ENCODE measurements at places on chromosomes 7 and 10.

GRCh38 chr10:31709028-31709427 is 219.6 kb downstream of the ARHGAP12 start:
- no peak for DNase-seq

- DNase-seq: no peak
Measured at GRCh38 chr7:7122701-7123281, 59.6 kb upstream of the C1GALT1 start.

DNA sequence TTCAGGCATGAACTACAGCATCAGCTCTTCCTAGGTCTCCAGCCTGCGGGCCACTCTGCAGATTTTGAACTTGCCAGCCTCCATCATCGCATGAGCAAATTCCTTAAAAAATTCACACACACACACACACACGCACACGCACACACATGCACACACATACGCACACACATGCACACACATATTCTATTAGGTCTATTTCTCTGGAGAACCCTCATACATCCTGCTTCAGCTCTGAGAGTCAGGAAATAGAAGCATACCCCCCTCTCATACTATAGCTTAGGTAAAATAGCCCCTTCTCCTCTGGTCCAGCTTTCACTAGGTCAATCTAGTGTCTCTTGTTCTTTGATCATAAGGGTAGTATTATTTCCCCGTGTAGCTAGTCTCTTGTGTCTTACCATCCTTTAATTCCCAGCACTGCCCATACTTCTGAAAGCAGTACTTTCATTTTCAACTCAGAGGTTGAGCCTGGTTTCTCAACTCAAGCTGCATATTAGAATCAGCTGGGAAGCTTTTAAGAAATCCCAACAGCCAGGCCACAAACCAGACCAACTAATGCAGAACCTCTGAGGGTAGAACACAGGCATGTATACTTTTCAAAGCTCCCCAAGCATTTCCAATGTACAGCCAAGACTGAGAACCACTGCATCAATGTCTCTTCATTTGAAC is 30.9 kb upstream of the ITGB8 start:
- no peak for DNase-seq

- no peak for DNase-seq
Measured at GRCh38 chr7:51292596-51292995, 24.0 kb downstream of the COBL start.

DNA sequence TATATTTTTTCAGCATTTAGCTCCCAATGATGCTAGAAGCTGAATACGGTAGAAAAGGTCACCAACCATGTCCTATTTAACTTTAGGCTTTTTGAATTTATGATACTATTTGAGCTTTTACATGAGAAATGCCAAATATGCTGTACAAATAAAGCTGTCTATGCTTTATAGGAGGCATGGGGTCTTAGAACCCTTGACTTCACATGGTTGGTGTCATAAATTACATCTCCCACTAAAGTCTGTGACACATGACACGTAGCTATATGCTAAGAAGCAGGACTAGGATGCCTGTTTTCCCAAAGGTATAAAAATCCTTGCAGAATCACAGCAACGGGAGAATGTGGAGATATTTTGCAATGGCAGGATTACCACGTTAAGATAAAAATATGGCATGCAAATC is 960.4 kb downstream of the PCDH15 start:
- DNase-seq: no peak

- no peak for DNase-seq
Measured at GRCh38 chr10:76456197-76456596, 1024.8 kb downstream of the LRMDA start.

DNA sequence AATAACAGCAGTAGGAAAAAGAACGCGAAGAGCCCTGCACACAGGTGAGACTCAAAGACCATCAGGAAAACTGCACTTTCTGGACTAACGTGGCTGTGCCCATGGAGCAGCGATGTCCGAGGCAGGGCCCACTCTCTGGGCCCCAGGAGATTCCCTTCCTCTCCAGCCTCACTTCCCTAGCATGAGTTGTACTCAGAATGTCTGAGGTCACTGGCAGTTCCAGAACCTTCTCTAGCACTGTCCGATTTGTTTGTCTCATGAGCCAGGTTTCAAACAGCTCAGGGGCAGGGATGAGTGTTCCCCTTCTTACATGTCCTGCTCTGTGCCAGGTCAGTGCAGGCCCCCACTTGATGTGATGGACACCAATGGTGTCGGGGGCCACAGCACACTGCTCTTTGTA is 484.2 kb downstream of the PTPRN2 start:
- no peak for DNase-seq

- no peak for DNase-seq
Measured at GRCh38 chr10:89490596-89491335, 44.6 kb downstream of the SLC16A12 start.

- no peak for DNase-seq
Measured at GRCh38 chr10:69579464-69580060, 6.3 kb upstream of the NEUROG3 start.

DNA sequence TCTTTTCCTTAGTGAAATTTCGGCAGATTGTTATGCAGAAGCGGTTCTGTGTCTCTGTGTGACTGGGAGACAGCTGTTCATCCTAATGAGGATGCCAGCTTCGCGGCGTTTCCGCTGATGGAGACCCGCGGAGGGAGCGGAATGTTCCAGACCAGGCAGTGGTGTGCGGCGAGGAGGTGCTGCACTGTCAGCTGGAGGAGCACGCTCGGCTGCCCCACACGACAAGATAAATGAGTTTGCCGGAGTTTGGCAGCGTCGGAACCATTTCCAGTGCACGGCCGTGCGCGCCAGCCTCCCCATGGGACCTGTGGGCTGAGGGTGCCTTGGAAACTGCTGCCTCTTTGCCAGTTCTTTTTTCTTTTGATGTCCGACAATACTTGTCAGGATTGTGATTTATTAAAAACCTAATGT is 64.6 kb downstream of the WDR37 start:
- DNase-seq: no peak

GRCh38 chr7:139721417-139721816 is 56.4 kb downstream of the HIPK2 start:
- no peak for DNase-seq

GRCh38 chr10:129662426-129662825 is 195.4 kb downstream of the MGMT start:
- no peak for DNase-seq

DNA sequence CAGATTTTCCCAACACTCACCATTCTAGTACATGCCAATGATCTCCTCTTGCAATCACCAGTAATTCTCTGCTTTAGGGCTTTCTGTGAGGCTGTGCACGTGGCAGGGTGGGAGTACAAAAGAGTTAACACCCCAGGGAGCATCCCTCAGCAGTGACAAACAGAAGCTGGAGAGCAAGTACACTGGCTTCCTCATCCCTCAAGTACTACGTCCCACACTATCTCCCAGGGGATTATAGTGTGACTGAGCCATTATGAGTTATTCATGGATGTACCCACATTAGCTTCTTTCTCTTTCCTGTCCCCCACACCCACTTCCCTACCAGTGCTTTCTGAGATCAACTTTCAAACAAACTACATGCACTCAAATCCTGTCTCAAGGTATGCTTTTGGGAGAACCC is 1216.5 kb upstream of the AUTS2 start:
- no peak for DNase-seq

DNA sequence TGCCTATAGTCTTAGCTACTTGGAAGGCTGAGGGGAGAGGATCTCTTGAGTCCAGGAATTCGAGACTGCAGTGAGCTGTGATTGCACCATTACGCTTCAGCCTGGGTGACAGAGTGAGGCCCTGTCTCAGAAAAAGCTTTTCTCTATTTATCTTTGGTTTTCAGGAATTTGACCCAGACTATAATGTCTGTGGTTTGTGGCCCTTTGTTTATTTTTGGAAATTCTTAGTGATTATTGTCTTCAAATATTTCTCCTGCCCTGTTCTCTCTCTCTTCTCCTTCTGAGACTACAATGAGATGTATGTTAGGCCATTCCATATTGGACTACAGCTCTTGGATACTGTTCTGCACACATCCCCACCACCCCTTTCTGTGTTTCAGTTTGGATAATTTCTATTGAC is 4.7 kb downstream of the MUC12 start:
- no peak for DNase-seq

DNA sequence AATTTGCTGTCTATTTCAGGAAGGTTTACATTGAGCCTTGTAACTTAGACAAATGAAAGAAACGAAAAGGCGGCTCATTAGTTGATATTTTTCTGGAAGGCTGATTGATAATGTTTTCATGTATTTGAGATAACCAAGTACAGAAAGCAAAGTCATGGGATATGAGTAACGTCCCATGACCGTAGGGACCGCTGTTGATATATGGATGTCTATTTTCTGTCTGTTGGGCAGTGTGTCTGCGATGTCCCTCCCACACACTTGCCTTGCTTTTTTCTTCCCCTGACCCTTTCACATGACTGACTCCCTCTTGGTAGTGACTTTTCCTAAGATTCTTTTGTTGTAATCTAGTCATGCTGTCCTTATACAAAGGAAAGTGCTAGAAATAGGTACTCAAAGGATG is 57.0 kb upstream of the GPR158 start:
- DNase-seq: no peak

DNA sequence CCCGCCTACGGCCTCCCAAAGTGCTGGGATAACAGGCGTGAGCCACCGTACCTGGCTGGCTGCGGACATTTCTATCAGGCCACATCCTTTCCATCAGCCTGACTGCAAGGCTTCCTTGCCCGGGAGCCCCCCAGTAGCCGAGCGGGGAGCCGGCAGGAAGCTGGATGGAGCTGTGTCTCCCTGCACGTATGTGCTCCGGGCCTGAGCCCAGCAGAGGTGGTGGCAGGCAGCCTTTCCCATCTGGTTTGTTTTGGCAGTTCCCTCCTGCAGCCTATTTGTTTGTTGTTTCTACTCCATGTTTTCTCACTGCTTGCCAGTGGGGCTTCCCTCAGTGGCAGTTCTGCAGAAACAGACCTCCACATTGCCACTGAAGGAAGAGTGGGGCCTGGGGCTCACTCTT is 5.4 kb downstream of the POP7 start:
- DNase-seq: no peak

GRCh38 chr7:31074120-31074383 is 21.9 kb downstream of the ADCYAP1R1 start:
- no peak for DNase-seq

GRCh38 chr10:92493362-92493761 is 80.5 kb downstream of the IDE start:
- DNase-seq: no peak

- DNase-seq: no peak
Measured at GRCh38 chr7:108078211-108078673, 51.9 kb downstream of the LAMB4 start.

- DNase-seq: no peak
Measured at GRCh38 chr7:152006336-152006735, 19.1 kb upstream of the GALNT11 start.

DNA sequence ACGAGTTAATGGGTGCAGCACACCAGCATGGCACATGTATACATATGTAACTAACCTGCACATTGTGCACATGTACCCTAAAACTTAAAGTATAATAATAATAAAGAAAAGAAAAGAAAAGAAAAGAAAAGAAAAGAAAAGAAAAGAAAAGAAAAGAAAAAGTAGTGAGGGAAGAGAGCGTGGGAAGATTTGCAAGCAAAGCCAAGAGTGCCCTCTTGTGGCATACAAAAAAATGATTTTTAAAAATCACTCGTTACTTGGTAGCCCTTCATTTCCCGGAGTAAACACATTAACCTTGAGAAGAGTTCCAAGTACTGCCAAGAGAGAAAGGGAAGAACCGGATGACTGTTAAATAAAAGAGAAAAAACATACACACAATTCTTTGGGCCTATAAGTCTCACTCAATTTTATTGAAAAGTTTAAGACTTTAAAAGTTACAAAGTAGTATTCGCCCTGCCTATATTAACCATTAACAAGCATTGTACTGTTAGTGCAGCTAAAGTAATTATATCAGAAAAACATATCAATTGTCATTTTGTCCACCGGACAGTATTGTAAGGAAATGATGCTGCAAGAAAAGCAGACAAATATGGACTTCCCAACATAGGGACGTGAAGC is 6.2 kb upstream of the CH25H start:
- no peak for DNase-seq

DNA sequence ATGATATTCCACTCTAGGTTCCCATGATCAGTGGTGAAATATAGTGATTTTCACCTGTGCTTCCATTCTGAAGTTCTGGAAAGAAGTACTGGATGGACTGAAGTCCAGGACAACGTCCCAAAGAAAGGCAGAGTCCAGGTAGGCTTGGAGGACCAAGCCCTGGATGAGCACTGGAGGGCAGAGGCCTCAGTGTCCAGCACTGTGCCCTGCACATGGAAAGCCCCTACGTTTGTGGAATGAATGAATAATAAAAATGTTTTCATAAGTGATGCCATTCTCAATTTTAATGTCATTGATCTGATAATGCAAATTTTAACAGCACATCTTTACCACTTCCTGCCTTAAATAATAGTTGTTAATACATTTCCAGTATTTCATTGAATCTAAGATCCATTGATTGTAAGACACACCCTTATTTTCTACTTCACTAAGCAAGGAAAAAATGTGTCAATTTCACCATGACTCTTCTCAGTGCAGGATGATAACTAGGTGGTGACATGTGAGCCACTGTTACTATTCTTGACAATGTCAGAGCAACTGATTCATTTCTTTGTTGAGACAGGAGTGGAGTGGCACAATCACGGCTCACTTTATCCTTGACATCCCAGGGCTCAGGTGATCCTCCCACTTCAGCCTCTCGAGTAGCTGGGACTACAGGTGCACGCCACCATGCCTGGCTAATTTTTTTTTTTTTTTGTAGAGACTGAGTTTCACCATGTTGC is 35.2 kb downstream of the ZNF783 start:
- DNase-seq: no peak

GRCh38 chr7:2525658-2526630 is 6.4 kb downstream of the LFNG start:
- DNase-seq: no peak

DNA sequence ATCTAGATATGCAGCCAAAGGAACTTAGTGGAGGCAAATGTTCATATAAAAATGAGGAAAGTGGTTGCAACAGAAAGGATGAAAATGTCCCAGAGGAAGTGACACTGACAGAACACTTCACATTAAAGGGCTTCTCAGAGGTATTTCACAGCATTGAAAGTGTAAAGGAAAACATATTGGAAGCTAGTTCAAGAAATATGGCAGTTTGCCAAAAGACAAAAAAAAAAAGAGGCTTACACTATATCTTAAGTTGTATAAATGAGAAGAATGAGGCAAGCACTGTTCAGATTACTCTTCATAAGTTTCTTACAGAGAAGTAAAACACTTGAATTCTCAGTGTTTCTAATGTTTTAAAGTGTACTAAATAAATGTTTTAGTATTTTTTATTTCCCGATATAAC is 20.1 kb downstream of the RUNDC3B start:
- DNase-seq: no peak

DNA sequence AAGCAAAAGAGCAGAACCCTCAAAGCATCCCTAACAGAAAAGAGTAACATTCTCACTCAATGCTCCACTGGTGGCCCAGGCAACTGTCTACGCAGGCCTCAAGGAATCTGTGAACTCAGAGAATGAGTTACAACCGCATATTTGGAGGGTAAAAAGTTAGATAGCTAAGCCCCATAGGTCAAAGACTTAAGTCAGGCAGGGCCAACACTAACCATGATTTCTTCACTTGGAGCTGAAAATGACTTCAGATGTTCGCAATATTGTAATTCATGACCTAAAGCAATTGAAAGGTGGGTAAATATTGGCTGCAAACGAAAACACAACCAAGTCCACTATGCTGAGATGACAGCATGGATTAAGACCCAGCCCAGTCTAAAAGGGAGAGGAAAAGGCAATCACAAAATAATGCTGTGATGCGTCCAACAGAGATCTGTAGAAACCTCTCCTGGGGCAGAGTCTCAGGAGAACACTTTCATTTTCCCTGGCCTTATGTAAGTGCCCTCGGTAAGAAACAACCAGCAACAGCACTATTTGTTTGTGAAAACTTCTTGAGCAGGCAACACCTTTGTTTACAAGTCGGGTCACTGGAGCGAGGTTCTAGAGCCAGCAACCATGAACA is 176.5 kb downstream of the TNS3 start:
- DNase-seq: no peak

GRCh38 chr10:76543655-76544054 is 1094.0 kb downstream of the KCNMA1 start:
- DNase-seq: no peak

Measured in thoracic aorta (tissue), 2 donors.